GF-D8 (cell line): ENCODE measurements at places on chromosomes 5 and 9.

DNA sequence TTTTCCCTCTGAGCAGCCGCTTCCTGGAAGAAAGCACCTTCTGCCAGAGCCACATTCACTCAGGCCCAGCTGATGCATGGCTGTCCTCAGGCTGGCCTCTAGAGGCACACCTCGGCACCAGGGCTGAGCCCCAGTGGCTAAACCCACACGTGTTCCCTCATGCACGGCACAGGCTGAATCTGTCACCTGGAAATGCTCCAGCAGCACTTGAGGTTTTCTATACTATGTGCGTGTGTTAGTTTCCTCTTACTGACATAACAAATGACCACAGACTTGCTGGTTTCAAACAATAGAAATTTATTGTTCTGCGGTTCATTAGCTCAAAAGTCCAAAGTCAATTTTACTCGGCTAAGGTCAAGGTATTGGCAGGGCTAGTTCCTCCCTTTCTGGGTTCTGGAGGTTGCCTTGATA is 141.4 kb downstream of the LRRC70 start:
- no peak for DNase-seq

DNA sequence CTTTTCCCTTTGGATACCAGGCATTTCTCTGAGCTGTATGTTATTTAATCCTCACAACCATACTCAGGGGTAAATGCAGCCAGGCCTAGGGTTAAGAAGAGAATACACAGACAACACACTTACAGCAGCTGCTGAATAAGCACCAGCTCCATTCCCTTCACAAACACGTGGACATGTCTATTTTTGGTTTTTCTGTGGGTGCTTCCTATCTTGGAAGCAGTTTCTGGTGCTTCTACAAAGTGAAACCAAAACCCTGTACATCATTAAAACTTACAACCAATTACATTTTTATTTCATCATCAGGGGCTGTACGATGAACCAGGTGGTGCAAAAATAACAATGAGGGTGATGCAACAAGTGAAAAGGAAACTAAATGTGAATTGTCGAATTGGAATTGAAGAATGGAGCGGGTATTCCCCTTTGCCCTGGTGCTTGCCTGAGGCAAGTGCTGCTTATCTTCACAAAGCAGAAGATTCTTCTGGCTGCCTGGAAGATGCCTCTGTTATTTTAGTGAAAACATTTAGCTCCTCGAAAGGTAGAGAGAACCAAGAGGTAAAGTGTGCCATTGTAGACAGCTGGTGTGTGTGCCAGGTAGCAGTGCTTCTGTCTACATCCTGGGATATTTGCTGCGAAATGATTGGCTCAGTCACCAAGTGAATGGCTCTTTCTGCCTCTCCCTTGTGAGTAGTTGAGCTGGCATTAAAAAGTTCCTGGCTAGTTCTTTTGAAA is 18.6 kb upstream of the IFNB1 start:
- peak; percentile 36 for DNase-seq

DNA sequence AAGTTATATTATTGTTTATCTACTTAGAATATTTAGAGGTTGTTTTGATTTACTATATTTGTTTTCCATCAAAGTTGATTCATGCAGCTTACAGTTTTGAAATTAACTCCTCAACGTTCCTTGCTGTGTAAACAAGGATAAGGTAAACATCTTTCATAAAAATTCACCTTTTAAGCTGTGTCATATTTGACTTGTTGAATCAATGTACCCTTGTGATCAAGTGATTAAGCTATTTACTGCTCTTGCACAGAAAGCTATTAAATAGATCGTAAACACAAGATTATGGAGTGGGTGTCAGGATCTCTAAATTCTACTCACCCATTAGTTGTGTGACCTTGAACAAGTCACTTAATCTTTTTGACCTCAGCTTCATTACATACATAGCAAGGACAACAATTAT is 2054.0 kb upstream of the NUDT12 start:
- no peak for DNase-seq

DNA sequence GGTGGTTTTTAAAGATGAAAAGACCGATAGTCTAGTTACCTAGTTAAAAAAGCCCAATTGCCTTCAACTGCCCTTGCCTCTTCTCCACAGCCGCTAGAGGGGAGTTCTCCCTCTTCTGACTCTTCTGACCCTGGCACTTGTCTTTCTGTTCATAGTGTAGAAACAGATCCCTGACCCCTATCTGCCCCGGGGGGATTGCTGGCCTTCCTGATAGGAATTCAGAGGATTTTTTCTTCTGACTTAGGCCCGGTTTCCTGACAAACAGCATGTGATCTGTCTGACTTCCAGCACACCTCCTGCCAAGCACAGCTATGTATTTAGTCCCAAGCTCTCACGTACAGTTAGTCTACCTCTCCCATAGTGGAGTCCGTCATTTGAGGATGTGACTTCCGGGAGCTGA is 5.0 kb upstream of the TMEM268 start:
- no peak for DNase-seq

GRCh38 chr9:85089188-85089969 is 419.9 kb downstream of the NTRK2 start:
- DNase-seq: no peak

- DNase-seq: no peak
Measured at GRCh38 chr5:138716456-138716924, 36.7 kb upstream of the CTNNA1 start.

- no peak for DNase-seq
Measured at GRCh38 chr9:123355761-123356431, at the start of gene CRB2. Gene CRB2 (plus strand): TSS chr9:123356197. CDS start chr9:123356261, 64 bp downstream.

DNA sequence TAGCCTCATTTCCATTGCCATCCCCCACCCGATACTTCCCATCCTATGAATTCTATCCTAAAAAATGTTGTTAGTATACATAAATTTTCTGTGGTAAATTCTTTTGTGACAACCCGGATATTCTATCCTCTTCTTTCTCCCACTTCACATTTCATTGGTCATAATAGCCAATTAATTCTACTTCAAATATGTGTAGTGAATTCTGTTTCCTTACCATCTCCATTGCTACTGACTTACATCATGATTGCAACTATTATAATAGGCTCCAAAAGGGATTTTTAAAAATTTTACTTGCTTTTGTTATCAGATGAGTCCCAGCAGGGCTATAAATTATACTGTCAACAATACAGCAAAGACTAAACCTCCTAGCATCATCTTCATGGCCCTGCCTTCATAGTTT is 1326.8 kb downstream of the PTPRD start:
- no peak for DNase-seq
